ENCODE measurements at places on chromosomes 5 and 9.

- peak; percentile 38 for DNase-seq
Observed at GRCh38 chr5:123448017-123448617, 24.9 kb upstream of the CEP120 start.

DNA sequence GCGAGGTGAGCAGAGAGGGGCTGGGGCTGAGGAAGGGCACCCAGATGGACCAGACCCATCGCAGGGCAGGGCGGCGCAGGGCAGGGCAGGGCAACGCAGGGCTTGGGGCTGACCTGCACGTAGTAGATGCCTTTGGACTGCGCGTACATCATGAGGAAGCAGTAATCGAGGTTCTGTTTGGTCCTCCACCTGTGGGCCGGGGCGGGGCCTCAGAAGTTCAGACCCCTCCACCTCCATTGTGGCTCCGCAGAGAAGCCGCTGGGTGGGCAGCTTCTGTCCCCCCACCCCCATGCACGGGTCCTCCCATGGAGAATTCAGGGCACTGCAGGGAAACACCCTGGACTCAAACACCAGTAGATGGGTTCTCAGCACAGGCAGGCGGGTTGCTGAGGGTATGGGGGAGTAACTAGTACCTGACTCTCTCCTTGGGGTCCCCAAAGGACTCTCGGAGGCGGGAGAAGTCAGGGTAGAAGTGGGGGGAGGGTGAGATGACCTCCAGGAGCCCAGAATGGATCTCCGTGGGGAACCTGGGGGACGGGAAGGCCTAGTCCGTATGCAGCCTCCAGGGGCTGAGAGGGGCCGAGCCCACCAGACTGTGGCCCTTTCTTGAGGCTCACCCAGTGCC is 6.4 kb downstream of the LTC4S start:
- no peak for DNase-seq

- peak; percentile 22 for DNase-seq
Observed at GRCh38 chr5:9156282-9156681, 389.6 kb downstream of the SEMA5A start.

DNA sequence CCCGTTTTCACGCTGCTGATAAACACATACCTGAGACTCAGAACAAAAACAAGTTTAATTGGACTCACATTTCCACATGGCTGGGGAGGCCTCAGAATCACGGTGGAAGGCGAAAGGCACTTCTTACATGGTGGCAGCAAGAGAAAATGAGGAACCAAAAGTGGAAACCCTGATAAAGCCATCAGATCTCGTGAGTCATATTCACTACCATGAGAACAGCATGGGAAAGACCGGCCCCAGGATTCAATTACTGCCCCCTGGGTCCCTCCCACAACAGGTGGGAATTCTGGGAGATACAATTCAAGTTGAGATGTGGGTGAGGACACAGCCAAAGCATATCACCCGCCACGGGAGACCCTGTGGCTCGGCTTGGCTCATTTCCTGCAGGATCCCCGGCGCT is 20.2 kb downstream of the EXD3 start:
- no peak for DNase-seq

- DNase-seq: no peak
Observed at GRCh38 chr5:102307232-102307631, 11.1 kb upstream of the SLCO4C1 start.

Measured in GM10248 (cell line).